ENCODE measurements at places on chromosomes 5 and 9.

- no peak for DNase-seq
Observed at GRCh38 chr9:16348531-16348930, 521.9 kb downstream of the BNC2 start.

GRCh38 chr5:151126199-151126645 lies 31.4 kb downstream of the ANXA6 start:
- DNase-seq, result peak; percentile 72

DNA sequence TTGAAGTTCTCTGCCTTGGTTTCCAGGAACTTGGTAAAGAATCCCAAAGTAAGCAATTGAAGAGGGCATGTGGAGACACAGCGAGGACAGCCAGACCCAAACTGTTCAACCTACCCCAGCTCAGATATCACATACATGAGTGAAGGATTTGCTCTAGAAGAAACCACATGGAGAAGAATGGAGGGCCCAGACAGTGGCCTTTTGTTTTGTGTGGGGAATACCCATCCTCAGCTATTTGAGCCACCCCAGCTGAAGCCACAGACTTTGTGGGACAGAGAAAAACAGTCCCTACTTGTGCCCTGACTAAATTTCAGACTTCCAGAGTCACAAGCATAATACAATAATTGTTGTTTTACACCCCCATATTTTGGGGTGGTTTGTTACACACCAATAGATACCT lies 387.1 kb downstream of the ZSWIM6 start:
- no peak for DNase-seq

GRCh38 chr5:33488558-33489355 lies 48.0 kb downstream of the TARS1 start:
- no peak for DNase-seq

GRCh38 chr5:65418661-65419060 lies 63.1 kb downstream of the ADAMTS6 start:
- no peak for DNase-seq

- DNase-seq, result no peak
Observed at GRCh38 chr5:132110930-132111329, 37.3 kb downstream of the CSF2 start.

DNA sequence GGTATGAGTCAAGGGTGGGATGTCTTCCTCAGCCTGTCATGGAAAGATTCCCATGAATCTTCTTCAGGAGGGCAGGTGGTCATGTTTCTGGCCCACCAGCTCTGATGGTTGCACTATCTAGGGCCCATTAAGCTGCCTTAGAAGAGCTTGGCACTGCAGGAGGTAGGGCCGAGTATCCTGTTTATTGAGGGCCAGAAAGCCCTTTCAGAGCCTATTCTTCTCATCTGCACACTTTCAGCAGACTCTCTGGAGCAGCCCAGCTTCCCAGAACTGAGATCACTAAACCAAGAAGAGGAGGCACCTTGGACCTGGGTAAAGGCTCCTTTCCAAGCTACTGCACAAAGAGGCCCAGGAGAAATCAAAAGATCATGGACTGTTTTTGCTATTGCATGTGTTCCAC lies 146.5 kb downstream of the MTX3 start:
- no peak for DNase-seq

DNA sequence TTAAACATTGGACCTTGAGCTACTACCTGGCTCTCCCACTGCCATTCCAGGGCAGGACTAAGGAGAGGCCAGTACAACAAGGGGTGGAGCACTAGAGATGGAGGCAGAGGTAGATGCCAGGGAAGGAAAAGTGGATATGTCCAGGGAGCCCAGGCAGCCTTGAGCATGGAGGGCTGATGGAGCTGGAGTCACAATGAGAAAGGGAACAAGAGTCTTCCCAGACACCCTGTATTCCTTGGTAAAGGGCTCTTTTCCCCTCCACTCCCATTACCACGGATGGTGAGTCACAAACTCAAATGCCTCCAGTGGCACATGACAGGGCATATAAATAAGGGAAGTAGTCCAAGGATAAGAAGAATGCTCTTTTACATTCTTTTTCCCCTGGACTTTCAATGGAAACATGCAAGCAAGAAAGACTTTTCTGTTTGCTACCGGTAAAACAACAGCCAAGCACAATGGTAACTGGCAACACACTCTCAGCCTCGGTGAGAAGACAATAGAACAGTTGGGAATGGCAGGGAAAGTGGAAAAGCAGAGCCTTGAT lies 16.7 kb downstream of the ERAP1 start:
- DNase-seq, result no peak

DNA sequence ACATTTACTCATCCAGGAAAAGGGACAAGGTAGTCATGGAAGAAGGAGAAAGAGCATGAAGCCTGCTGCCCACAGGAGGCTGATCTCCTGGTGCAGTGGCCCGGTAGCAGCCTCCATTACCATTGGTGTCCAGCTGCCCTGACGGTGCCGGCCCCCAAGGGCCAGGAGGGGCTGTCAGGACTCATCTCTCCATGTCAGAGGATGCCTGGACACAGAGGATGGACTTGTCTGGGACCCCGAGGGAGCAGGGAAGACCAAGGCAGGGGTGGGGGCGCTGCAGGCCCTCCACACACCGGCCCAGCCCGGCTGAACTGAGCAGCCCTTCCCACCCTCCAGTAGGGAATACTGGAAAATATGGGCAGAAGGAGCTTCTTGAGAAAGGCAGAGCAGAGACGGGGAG lies 52.2 kb downstream of the IRX2 start:
- DNase-seq, result no peak

DNA sequence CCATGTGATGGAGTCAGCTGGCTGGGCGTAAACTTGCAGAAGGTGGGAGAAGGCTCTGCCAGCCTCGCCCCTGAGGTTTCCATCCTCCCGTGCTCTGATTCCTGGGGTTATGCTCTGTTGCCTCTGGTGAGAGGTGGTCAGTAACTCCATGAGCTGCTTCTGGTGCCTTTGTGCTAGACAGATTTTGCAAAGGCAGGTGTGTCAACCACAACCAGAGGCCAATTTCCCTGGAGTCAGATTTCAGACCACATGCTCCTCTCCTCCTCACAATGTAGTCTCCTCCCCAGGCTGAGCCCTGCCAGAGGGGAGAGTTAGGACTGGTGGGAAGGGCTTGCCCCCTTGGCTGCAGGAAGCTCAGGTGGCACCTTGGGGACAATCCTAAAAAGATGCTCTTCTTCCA lies 38.8 kb upstream of the TENT4A start:
- DNase-seq, result no peak

- DNase-seq, result no peak
Observed at GRCh38 chr9:89532478-89532877, 34.6 kb upstream of the SEMA4D start.

DNA sequence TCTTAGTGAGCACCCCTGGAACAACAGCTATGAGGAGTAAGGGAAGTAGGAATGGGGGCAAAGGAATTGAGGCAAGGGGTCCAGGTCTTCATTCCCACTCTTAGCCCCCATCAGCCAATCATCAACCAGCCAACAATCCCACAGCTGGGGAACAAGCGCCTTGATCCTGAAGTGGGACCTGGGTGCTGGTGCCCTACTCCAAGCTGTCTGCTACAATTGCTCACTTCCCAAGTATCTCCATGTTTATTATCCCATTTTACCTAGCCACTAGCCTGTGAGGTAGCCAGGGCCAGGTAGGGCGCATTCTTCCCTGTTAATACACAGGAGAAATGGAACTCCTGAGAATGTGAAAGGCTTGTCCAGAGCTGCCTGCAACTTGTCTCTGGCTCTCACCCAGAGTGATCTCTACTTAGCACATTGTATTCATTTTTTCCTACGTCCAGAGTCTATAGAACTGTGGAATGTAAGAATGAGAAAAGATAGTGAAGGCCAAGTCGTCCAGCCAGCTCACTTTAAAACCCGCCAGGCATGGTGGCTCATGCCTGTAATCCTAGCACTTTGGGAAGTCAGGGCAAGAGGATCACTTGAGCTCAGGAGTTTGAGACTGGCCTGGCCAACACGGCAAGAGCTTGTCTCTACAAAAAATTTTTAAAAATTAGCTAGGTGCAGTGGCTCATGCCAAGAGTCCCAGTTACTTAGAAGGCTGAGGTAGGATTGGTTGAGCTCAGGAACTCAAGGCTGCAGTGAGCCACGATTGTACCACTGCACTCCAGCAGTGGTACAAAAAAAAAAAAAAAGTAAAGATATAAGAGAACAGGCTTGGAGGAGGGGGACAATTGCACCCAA lies 6.2 kb upstream of the DNAJC18 start:
- no peak for DNase-seq

- no peak for DNase-seq
Observed at GRCh38 chr5:77876316-77876715, 100.2 kb upstream of the TBCA start.

GRCh38 chr9:126721564-126721981 lies 83.3 kb upstream of the ZBTB43 start:
- no peak for DNase-seq

DNA sequence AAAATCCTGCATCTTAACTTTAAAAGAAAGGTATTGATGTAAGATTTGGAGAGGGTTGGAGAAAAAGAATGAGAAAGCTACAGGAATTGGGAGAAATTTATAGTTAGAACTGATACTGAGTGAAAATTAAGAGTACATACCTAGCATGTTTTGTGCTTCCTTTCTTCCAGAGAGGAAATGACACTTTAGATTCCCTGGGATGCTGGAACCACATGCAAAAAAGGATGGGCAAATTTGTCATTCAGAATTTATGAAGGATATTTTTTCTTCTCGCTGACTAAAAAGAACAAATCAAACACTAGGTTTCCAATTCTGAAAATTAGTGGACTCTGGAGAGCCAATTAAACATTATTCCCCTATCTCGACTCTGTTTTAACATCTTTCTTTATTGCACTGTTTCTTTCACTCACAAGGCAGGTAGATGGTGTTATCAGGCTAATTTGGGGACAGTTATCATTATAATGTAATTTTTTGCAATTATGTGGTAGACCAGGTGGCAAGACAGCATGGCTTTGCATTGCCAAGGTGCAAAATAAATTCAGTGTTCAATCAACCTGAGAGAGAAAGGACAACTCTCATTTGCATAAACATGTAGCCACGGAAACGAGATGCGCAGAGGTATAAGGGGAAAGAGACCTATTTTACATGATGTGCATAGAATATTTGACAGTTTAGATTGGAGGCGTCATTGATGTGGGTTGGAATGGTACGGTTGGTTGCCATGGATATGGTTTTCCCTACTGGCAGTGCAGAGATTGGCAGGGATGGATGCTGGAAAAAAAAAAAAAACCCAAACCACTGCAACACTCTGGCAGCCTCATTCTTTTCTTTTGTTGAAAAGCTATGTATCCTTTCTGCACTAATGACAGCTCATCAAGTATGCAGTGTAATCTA lies 320.4 kb upstream of the CCNH start:
- DNase-seq, result no peak

- DNase-seq, result no peak
Observed at GRCh38 chr9:17761984-17762676, 183.3 kb downstream of the SH3GL2 start.

DNA sequence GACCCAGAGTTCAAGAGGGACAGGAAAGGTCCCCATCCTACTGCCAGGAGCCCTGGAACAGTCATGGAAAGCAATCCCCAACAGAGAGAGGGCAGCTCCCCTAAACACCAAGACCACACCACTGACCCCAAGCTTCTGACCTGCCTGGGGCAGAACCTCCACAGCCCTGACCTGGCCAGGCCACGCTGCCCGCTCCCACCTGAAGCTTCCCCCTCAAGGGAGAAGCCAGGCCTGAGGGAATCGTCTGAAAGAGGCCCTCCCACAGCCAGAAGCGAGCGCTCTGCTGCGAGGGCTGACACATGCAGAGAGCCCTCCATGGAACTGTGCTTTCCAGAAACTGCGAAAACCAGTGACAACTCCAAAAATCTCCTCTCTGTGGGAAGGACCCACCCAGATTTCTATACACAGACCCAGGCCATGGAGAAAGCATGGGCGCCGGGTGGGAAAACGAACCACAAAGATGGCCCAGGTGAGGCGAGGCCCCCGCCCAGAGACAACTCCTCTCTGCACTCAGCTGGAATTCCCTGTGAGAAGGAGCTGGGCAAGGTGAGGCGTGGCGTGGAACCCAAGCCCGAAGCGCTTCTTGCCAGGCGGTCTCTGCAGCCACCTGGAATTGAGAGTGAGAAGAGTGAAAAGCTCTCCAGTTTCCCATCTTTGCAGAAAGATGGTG lies 31.6 kb downstream of the CD180 start:
- no peak for DNase-seq

GRCh38 chr9:136296434-136297015 lies 7.4 kb downstream of the CCDC187 start:
- no peak for DNase-seq

- no peak for DNase-seq
Observed at GRCh38 chr9:84490206-84490841, 149.8 kb upstream of the SLC28A3 start.

- no peak for DNase-seq
Observed at GRCh38 chr9:19728101-19728500, 60.7 kb downstream of the SLC24A2 start.

- DNase-seq, result no peak
Observed at GRCh38 chr9:2389404-2389803, 232.2 kb upstream of the VLDLR start.

DNA sequence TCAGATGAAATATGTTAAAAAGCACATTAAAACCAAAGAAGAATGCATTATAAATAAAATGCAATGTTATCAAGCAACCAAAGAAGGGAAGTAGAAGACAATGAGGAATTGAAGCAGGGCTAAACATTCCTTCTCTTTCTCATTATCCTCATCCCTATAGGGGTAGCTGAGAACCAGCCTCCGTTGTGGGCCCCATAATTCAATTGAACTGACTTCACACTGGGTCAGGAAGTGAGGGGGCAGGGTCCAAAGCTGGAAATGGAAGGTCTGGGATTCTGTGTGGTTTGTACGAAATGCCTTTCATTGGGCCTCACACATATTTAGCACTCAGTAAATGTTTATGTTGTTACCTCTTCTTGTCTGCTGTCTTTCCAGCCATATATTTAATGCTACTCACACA lies 220.4 kb upstream of the CD180 start:
- no peak for DNase-seq

DNA sequence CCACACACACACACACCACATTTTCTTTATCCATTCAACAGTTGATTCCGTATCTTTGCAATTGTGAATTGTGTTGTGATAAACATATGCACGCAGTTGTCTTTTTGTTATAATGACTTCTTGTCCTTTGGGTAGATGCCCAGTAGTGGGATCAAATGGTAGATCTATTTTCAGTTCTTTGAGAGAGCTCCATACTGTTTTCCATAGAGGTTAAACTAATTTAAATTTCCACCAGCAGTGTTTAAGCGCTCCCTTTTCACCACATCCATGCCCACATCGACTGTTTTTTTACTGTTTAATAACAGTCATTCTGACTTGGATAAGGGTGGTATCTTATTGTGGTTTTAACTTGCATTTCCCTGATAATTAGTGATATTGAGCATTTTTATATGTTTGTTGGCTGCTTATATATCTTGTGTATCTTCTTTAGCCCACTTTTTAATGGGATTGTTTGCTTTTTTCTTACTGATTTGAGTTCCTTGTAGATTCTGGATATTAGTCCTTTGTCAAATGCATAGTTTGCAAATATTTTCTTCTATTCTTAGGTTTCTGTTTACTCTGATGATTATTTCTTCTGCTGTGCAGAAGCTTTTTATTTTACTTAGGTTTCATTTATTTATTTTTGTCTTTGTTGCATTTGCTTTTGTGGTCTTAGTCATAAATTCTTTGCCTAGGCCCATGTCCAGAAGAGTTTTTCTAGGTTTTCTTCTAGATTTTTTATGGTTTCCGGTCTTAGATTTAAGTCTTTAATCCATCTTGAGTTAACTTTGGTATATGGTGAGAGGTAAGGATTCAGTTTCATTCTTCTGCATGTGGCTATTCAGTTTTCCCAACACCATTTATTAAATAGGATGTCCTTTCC lies 82.4 kb downstream of the SH3RF2 start:
- DNase-seq, result no peak

GRCh38 chr5:59038798-59039295 lies 456.0 kb downstream of the RAB3C start:
- no peak for DNase-seq

Data from activated CD4-positive, CD25-positive, alpha-beta regulatory T cell treated with anti-CD3 and anti-CD28 coated beads, Interleukin-2, amount 50 U/mL, for 72 hours (primary cell).